ENCODE measurements at places on chromosomes 4 and X. TPM values are rescaled to one million over a fixed set of nuclear protein-coding genes. Genes with fewer than 3 reads are reported as not detected.
A peak's percentile ranks its signal among the peaks of the same experiment; 100 is the strongest.

CYTL1 gene
- 3.7 TPM for total RNA-seq

GPR82 gene
- not detected for total RNA-seq

GRID2 gene
- total RNA-seq = 40.4 TPM

RTL9 gene
- 0.29 TPM for total RNA-seq

ADGRA3 gene
- 21.7 TPM for total RNA-seq

TRPC5OS gene
- not detected for total RNA-seq

PHKA1 gene
- total RNA-seq = 9.1 TPM

GAGE12H gene
- total RNA-seq = not detected

DGAT2L6 gene
- not detected for total RNA-seq

TMEM47 gene
- total RNA-seq = 11.5 TPM

ADH5 gene
- total RNA-seq = 282 TPM

SMIM10 gene
- 2.0 TPM for total RNA-seq

USP38 gene
- total RNA-seq = 18.4 TPM

DNA sequence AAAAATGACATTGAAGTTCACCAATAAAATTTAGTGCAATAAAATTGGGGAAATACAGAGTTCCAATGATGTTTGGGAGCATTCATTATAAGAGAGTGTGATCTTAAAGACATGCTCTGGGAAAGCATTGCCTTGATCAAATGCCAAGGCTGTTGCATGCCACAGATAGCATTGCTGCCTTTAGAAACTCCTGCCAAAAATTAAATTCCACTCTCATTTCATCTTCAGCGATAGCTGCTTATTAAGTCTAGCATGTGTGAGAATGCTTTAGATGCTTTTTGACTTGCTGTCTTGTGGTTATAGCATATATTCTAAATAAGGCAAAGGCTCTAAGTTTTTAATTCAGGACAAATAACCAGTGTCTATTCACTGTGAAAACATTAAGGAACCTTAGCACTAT is 49.3 kb downstream of the NPNT start:
- H3K4me1 ChIP-seq = no peaks in the 10 kb centered on the region
- no peak for DNase-seq
- H3K27ac ChIP-seq = no peak overlapping the region

DNA sequence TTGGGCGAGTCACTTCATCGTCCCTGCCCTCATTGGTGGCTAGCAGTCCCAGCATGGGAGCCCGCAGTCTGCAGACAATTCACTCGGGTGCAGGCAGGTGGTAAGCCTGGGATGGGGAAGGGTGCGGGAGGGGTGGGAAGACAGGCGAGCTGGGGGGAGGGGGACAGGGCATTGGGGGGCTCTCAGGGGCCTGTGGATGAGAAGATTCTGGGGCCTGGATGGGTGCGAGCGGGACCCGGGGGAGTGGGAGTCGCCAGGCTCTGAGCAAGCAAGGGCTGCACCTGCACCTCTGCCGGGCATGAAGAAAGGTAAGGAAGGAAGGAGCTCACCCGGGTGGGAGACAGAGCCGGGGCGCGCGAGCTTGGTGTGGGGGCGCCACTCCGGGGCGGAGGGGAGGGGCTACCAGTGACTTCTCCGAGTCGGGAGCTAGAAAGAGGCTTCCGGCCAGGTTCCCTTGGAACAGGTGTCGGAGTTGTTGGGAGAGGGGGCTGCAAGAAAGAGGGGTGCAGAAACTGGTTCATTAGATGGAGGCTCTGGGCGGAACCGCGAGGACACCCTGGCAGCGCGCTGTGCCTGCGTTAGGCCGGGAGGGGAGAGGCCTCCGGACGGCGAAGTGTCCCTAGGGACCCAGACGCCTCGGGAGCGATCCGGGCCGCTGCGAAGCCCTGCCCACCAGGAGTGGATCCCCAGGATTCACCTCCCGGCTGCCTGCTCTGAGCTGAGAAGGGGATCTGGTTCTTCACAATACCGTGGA is 103.4 kb upstream of the PDLIM3 start:
- no peaks in the 10 kb centered on the region for H3K4me1 ChIP-seq
- peak; percentile 71 for DNase-seq
- no peaks in the 10 kb centered on the region for H3K27me3 ChIP-seq
- H3K27ac ChIP-seq = no peak overlapping the region
- H3K36me3 ChIP-seq = no peaks in the 10 kb centered on the region
- H3K4me3 ChIP-seq = no peak overlapping the region

DNA sequence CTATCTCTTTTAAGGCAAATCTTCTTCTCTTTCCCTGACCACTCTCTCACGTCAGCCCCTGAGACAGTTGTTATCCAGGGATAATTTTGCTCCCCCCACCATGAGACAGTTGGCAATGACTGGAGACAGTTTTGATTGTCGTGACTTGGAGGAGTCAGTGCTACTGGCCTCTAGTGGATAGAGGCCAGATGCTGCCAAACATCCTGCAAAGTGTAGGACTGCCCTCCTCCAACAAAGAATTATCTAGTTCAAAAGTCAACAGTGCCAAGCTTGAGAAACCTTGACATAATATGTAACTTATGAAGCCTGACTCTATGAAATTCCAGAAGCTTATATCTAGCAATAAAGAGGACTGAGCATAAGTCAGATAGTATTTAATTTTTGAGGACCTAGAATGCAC is 502.1 kb upstream of the IGFBP7 start:
- no peaks in the 10 kb centered on the region for H3K4me1 ChIP-seq

DNA sequence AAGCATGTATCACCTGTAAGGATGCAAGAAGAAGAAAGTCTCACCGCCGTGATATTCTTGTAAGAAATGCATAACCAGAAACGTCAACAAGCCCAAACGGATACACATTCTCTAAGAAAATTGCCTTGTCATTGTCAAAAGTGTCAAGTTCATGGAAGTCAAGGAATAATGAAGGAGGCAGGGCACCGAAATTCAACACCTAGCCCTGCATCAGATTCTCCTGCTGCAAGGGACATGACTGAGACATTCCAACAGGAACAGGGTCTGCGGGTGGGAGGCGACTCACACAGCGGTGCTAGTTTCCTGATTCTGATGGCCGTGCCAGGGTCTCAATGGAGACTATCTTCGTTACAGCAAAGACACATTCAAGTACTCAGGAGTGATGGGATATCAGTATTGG is 26.7 kb downstream of the IRF2 start:
- DNase-seq = peak; percentile 86
- no peak overlapping the region for H3K27ac ChIP-seq
- H3K36me3 ChIP-seq = no peaks in the 10 kb centered on the region
- no peak overlapping the region for H3K4me3 ChIP-seq
- peaks cover 7% of the 10 kb centered on the region for H3K4me1 ChIP-seq

DNA sequence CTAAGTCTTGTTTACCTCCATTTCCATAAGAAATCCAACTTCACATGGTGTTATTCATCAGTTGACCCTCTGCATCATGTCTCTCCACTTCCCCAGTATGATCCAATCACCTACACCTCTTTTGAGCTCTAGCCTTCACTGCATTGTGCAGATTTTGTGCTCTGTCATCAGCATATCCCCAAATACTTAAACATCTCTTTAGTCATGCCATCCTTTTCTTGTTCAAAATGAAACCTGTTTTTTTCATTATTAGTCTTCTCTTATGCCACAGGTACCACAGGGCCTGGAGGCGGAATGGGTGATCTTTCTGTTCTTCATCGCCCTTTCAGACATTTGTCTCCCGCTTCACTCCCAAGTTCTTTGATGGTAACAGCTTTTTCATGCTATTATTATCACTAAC is 382.7 kb upstream of the GALNTL6 start:
- H3K27ac ChIP-seq = no peak overlapping the region
- H3K36me3 ChIP-seq = no peaks in the 10 kb centered on the region

- no peak overlapping the region for H3K4me3 ChIP-seq
- peaks cover 29% of the 10 kb centered on the region for H3K36me3 ChIP-seq
- no peak overlapping the region for H3K27ac ChIP-seq
- H3K27me3 ChIP-seq = no peaks in the 10 kb centered on the region
- H3K4me1 ChIP-seq = peaks cover 8% of the 10 kb centered on the region
Observed at GRCh38 chr4:84879651-84880200, 86.8 kb downstream of the WDFY3 start.

GRCh38 chrX:139889760-139890159 is 43.1 kb downstream of the ATP11C start:
- no peak overlapping the region for H3K4me3 ChIP-seq
- no peaks in the 10 kb centered on the region for H3K36me3 ChIP-seq
- no peaks in the 10 kb centered on the region for H3K4me1 ChIP-seq
- no peak overlapping the region for H3K27ac ChIP-seq
- no peak for DNase-seq

- H3K27me3 ChIP-seq = no peaks in the 10 kb centered on the region
- H3K27ac ChIP-seq = peak overlapping the region; percentile 95
- peak; percentile 89 for DNase-seq
- H3K4me1 ChIP-seq = peaks cover 29% of the 10 kb centered on the region
Observed at GRCh38 chr4:86959588-86960500, 25.0 kb downstream of the AFF1 start.

- no peak overlapping the region for H3K27ac ChIP-seq
- H3K4me3 ChIP-seq = no peak overlapping the region
- no peaks in the 10 kb centered on the region for H3K27me3 ChIP-seq
- no peak for DNase-seq
- H3K4me1 ChIP-seq = no peaks in the 10 kb centered on the region
Observed at GRCh38 chr4:74529284-74530041, 84.5 kb downstream of the AREG start.

Data from endodermal cell (in vitro differentiated cells).